ENCODE measurements at places on chromosomes 7 and 10. TPM values are rescaled to one million over a fixed set of nuclear protein-coding genes. Genes with fewer than 3 reads are reported as not detected.

DNA sequence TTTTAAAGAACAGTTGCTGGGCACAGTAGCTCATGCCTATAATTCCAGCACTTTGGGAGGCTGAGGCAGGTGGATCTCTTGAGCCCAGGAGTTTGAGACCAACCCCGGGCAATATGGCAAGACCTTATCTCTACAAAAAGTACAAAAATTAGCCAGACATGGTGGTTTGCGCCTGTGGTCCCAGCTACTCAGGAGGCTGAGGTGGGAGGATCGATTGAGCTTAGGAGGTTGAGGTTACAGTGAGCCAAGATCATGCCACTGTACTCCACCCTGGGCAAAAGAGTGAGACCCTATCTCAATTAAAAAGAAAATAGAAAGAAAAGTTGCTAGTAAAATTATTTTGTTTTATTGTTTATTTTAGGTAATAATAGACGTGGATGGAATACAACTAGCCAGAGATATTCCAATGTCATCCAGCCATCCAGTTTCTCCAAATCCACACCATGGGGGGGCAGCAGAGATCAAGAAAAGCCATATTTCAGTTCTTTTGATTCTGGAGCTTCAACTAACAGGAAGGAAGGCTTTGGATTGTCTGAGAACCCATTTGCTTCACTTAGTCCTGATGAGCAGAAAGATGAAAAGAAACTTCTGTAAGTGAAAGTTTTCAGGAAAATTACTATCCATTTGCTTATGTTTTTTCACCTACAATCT lies 3.0 kb downstream of the NUP42 start:
- peak; percentile 30 for DNase-seq
- no peak overlapping the region for H3K4me3 ChIP-seq
- no peak overlapping the region for H3K27ac ChIP-seq
- H3K4me1 ChIP-seq, result peaks cover 34% of the 10 kb centered on the region

GRCh38 chr10:21406595-21407193 lies 118.8 kb downstream of the SKIDA1 start:
- peak overlapping the region; percentile 47 for H3K27ac ChIP-seq
- H3K4me1 ChIP-seq, result peaks cover 12% of the 10 kb centered on the region
- no peaks in the 10 kb centered on the region for H3K36me3 ChIP-seq
- H3K27me3 ChIP-seq, result no peaks in the 10 kb centered on the region
- H3K4me3 ChIP-seq, result no peak overlapping the region

GRCh38 chr7:8232999-8233847 lies 28.7 kb downstream of the ICA1 start:
- H3K27ac ChIP-seq, result no peak overlapping the region
- no peaks in the 10 kb centered on the region for H3K4me1 ChIP-seq
- no peak overlapping the region for H3K4me3 ChIP-seq
- no peak for DNase-seq

- H3K27ac ChIP-seq, result no peak overlapping the region
- H3K4me1 ChIP-seq, result no peaks in the 10 kb centered on the region
These were observed 1202.3 kb upstream of the LRRTM3 start for GRCh38 chr10:65723525-65723924.

AKR1D1 gene
- not detected for total RNA-seq

INA gene
- total RNA-seq, result 0.25 TPM

TMEM229A gene
- not detected for total RNA-seq

TAS2R41 gene
- not detected for total RNA-seq

STRIP2 gene
- 12.2 TPM for total RNA-seq

LIPJ gene
- not detected for total RNA-seq

All from activated CD8-positive, alpha-beta T cell treated with anti-CD3 and anti-CD28 coated beads for 36 hours (primary cell).